Mucosa of descending colon (tissue), 3 donors: ENCODE measurements at places on chromosomes 4 and X. TPM values are rescaled to one million over a fixed set of nuclear protein-coding genes. Genes with fewer than 3 reads are reported as not detected.

HTR2C gene
- total RNA-seq: not detected

CCDC149 gene
- total RNA-seq: 14.1 TPM

MTM1 gene
- 77.3 TPM for total RNA-seq

DSPP gene
- total RNA-seq: not detected

HERC6 gene
- total RNA-seq: 8.8 TPM

FGFBP2 gene
- 4.0 TPM for total RNA-seq

RAI2 gene
- total RNA-seq: 20.7 TPM

YIPF7 gene
- total RNA-seq: not detected

CBLL2 gene
- total RNA-seq: not detected

TLL1 gene
- 2.5 TPM for total RNA-seq

CDKL2 gene
- total RNA-seq: 1.6 TPM

ITIH6 gene
- total RNA-seq: not detected

FAM9B gene
- total RNA-seq: not detected

- DNase-seq: no peak
Observed at GRCh38 chrX:968148-968965, 244.1 kb downstream of the CRLF2 start.

GRCh38 chrX:139967300-139967699 is 2.0 kb upstream of the CXorf66 start:
- DNase-seq: no peak

GRCh38 chr4:152970102-152970820 is 34.1 kb downstream of the FHDC1 start:
- DNase-seq: no peak

GRCh38 chr4:6134612-6135220 is 65.6 kb downstream of the JAKMIP1 start:
- no peak for DNase-seq

- no peak for DNase-seq
Observed at GRCh38 chr4:69836287-69836686, 23.7 kb downstream of the SULT1E1 start.

GRCh38 chr4:54842656-54843055 is 184.9 kb downstream of the KIT start:
- DNase-seq: no peak

- no peak for DNase-seq
Observed at GRCh38 chr4:113086172-113086695, 36.8 kb downstream of the ANK2 start.

- no peak for DNase-seq
Observed at GRCh38 chrX:3963980-3964379, 250.5 kb upstream of the PRKX start.

GRCh38 chr4:24260133-24260715 is 324.1 kb downstream of the DHX15 start:
- no peak for DNase-seq

GRCh38 chrX:71315917-71316316 is 14.4 kb downstream of the ITGB1BP2 start:
- no peak for DNase-seq

- DNase-seq: no peak
Observed at GRCh38 chrX:105299286-105299685, 78.8 kb upstream of the TEX13A start.

DNA sequence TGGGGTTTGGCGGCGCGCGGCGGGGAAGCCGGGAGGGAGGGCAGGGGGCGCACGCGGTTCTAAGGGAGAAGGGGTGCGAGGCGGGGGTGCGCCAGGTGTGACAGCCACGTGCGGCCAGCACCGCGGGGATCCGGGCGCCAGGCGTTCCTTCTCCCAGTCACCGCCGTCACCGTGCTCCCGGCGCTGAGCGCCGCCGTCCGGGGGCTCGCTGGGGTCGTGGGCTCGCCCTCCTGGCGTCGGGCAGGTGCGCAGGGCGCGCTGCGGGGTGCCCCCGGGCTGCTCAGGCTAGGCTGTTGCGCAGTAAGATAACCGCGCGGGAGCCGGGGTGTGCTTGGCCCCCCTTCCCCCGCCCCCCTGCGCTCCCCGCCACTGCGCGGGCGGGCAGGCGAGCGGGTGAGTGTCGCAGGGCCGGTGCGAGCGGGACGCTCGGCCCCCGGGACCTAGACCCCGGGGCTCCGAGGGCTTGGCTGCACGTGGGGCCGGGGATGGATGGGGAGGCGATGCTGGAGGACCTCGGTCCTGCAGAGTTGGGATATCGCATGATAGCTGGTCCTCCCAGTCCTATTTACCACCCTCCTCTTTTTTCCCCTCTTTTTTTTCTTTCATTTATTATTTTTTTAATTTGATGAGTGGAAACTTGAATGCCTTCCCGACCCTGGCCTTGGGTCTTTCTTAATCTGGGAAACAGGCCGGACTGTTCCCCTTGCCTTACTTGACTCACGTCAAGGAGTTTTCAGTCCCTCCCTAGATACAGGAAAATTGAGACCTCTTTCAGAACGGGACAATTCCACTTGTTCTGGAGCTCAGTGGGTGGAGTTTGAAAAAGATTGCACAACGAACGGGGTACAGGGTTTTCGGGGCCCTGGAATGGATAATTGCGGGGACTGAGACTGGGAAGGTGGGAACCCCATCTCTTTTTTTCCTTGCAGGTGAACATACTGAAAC is 797 bp downstream of the TXLNG start:
- peak; percentile 57 for DNase-seq

GRCh38 chr4:152601156-152601555 is 65.3 kb upstream of the FBXW7 start:
- DNase-seq: no peak

GRCh38 chr4:78058591-78059523 is 1.7 kb downstream of the FRAS1 start:
- DNase-seq: peak; percentile 60

GRCh38 chr4:158991534-158992155 is 111.2 kb upstream of the RAPGEF2 start:
- no peak for DNase-seq

- DNase-seq: no peak
Observed at GRCh38 chrX:54818221-54818620, 10.7 kb downstream of the MAGED2 start.

DNA sequence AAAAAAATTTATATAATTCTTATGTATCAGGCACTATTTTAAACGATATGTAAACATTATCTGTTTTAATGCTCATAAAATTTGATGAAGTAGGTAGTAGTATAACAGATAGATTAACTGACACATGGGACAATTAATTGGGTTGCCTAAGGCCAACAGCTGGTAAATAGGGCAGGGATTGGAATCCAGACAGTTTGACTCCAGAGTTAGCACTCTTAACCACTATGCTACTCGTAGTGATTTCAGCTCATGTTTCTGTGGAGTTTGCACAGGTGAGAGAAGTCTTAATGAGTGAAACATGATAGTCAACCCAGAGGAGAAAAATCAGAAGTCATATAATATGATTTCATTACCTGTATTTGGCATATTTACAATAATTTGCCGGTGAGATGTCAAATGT is 126.0 kb upstream of the WDFY3 start:
- no peak for DNase-seq

DNA sequence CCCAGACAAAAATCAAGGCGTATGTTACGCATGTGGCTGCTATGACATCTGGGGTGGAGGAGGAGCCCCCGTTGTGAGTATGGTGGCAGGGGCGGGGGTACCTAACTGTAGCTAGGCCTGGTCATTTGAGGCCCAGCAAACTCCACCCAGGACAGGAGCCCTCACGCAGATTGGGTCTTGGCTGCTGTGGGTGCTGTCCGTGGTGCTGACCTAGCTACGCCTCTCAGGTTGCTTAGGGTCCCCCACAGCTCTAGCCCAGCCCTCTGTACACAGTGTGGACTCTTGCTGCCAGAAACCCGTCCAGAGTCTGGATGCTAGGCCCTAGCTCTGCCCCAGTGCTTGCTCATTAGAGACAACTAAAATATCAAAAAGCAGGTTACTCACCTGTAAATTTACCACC is 146.7 kb upstream of the PSAPL1 start:
- DNase-seq: no peak

GRCh38 chrX:17692709-17693346 is 44.5 kb upstream of the SCML1 start:
- DNase-seq: no peak

- no peak for DNase-seq
Observed at GRCh38 chr4:168883513-168883912, 126.5 kb downstream of the CBR4 start.

GRCh38 chr4:95114521-95114920 is 356.8 kb downstream of the BMPR1B start:
- DNase-seq: no peak

- DNase-seq: no peak
Observed at GRCh38 chr4:83178029-83178428, 63.5 kb upstream of the PLAC8 start.

DNA sequence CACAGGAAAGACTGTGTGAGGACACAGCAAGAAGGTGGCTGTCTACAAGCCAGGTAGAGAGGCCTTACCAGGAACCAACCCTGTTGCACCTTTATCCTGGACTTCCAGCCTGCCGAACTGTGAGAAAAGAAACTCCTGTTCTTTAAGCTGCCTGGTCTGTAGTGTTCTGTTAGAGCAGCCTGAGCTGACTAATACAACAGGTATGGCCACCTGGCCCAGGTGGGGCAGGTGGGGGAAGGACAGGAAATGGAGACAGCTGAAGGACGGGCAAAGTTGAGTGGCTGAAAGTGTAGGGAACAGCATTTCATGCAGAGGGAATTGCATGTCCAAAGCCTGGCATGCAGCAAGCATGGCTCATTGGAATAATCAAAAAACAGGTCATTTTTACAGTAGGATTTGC is 35.1 kb downstream of the CYTL1 start:
- no peak for DNase-seq

DNA sequence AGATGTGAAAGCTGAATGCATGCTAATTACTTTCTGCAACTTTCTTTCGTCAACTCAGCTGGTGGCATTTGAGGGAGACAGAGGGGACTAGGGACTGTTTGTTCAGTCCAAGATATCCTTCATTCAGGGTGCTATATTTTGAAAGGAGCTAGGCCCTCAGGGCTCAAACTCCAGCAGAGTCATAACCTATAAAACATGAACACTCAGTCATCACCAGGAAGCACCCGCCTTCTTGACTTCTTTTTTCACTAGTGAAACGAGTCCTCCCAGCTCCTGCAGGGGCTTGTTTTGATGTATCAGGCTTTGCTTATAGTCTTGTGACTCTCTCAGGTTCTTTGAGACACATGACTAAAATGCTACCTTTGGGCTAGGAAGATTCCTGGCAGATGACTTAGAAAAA is 230.6 kb downstream of the PCDH7 start:
- DNase-seq: no peak

GRCh38 chr4:152943672-152944071 is 7.5 kb downstream of the FHDC1 start:
- no peak for DNase-seq

DNA sequence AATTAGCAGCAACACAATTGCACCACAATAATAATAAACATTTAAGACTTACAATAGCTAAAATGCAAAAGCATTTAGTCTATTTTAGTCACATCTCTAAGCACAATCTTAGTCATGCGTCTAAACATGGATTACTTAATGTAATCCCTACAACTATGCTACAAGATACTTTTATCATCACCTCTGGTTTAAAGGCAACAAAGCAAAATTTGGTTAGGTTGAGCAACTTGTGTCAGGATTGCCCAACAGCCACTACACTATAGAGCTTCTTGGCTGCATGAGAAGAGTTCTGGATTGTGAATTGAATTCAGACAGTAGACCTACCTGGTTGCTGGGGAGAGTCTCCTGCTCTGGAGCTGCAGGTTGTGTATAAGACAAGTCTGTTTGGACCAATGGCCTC is 146.5 kb upstream of the PUDP start:
- no peak for DNase-seq

DNA sequence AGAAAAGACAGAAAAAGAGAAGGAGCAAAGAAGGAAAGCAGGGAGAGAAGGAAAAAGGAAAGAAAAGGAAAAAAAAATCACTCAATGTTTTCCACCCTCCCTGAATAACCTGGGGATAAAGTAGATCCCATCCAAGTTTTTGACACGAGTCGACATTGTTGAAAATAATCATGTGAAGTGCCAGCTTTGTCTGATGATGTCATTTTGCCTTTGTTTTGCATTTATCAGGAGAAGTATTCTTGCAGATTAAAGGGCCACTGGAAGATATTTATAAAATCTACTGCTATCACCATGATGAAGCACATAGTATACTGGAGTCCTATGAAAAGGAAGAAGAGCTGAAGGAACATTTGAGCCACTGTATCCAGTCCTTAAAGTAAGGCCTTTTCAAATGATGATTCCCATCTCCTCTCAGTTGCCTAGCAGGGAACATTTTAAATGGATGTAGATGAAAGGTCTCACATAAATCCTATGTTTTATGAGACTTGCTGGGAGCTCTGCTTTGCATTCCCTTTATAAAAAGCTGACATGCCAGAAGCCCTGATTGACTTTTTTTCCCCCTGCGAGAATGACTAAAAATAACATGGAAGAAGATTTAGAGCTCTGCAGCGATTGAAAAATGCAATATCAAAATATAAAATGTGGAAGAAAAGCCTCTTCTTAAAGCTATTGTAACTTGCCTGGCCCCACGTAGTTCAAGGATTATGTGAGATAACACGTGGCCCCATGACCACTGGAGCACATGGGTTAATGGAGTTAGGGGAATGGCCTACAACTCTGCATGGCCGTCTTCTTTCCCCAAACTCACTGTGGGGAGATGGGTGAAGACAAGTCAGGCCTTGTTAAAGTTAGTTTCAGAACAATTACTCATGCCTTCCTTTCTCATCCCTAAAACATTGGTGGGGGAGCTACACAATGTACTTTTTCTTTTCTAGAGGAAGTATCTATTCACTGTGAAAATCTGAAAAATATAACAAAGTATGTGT is 77.5 kb downstream of the INTS12 start:
- no peak for DNase-seq

DNA sequence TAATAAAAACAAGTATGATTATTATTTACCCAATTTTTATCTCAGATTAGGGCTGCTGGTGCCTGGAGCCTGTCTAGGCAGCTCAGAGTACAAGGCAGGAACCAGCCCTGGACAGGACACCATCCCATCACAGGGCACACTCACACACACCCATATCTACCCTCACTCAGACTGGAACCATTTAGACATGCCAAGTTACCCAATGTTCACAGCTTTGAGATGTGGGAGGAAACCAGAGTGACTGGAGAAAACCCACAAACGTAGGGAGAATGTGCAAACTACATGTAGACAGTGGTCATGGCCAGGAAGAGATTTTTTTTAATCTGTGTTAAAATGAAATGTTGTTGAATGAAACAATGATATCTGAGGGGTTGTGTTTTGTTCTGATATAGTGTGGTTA is 35.7 kb upstream of the ADGRA3 start:
- DNase-seq: no peak

DNA sequence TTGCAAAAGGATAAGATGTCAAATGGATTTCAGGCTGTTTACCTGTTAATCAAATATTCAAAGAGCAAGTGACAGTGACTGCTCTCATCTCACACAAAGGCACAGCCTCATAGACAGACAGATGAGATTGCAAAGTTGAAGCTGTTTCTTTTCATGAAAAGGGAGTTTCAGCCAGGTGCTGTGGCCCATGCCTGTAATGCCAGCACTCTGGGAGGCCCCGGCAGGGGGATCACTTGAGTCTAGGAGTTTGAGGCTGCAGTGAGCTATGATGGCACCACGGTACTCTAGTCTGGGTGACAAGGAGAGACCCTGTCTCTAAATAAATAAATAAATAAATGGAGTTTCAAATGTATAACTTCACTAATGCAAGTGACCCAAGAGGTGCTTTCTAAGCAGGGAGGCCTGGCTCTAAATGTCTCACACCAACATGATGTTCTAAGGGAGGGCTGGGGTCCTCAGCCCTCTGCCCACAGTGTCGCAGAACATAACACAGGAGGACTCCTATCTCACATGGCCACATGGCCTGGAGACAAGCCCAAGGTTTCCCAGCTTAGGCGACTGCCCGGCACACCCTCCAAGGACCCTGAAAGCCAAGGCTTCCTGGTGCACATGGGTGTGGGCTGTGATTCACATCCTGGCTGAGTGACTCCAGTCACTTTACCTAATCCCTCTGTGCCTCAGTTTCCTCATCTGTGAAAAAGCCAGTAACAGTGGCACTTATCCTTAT is 26.8 kb downstream of the PPP2R2C start:
- no peak for DNase-seq
